Activated T-cell treated with anti-CD3 and anti-CD28 coated beads for 4 hours (primary cell): ENCODE measurements at places on chromosomes 16 and 17.

DNA sequence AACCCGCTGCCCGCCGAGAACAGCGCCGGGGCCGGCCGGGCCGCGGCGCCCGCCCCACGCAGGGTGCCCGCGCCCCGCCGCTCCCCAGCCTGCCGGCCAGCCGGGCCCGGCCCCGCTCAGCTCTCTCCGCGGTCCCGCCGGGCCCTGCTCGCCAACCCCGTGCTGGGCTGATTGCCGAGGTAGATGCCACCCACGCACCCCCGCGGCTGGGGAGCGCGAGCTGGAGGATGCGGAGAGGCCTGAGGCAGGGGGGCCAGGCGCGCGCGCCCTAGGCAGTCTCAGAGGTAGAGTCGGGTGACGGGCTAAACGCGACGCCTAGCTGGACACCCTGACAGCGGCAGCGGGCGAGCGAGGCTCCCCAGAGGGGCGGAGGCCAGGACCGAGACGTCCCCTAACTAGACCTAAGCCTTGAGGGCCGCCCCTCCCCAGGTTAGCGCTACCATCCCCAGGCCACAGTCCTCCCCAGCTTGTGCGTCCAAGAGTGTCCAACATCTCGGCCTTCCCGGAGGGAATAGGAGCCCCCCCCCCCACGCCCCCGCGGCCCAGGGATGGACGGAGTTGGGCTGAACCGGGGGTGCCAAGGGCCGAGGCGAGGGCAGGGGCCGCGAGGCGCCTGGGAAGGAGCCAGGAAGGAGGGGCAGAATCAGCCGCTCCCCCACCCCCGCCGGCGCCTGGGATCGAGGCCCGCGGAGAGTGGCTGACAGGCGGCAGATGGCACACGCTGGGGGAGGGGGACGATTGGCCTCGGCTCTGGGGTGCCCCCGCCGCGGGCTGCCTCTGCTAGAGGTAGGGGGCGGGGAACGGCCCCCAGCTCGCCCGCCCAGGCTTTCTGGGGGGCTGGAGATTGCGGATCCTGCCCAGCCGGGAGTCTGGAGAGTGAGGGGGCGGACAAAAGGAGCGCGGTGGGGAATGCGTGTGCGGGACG is 2.5 kb upstream of the ZNF423 start:
- DNase-seq, result peak; percentile 52

- no peak for DNase-seq
These were observed 34.2 kb upstream of the CCL2 start for GRCh38 chr17:34220752-34221395.

GRCh38 chr17:42183741-42184711 is 1.2 kb downstream of the HCRT start:
- peak; percentile 62 for DNase-seq

DNA sequence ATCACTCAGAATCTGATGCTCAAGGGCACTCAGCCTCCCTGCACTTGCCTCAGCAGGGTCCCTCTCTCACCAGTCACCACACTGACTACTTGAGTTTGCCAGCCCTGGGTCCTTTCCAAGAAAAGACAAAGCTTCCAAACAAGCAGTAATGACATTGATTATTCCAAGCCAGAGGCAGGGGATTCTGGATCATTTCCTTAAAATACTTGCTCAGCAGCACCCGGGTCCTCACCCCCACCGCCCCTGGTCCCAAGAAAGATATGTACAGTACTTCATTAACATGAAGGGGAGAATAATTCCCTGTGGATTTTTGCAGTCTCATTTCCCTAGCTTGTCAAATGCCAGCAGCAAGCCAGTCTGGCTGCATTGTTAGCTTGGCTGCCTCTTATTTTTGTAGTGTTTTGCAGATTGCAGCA is 83.2 kb upstream of the GNAO1 start:
- DNase-seq, result no peak

- DNase-seq, result no peak
These were observed 59.5 kb downstream of the CHD9NB start for GRCh38 chr16:52993179-52993578.

GRCh38 chr17:16462070-16462864 is 29.7 kb downstream of the LRRC75A start:
- no peak for DNase-seq

- DNase-seq, result no peak
These were observed 27.2 kb upstream of the IL17C start for GRCh38 chr16:88610909-88611812.

- no peak for DNase-seq
These were observed 4.8 kb downstream of the CIAO3 start for GRCh38 chr16:735982-736453.

DNA sequence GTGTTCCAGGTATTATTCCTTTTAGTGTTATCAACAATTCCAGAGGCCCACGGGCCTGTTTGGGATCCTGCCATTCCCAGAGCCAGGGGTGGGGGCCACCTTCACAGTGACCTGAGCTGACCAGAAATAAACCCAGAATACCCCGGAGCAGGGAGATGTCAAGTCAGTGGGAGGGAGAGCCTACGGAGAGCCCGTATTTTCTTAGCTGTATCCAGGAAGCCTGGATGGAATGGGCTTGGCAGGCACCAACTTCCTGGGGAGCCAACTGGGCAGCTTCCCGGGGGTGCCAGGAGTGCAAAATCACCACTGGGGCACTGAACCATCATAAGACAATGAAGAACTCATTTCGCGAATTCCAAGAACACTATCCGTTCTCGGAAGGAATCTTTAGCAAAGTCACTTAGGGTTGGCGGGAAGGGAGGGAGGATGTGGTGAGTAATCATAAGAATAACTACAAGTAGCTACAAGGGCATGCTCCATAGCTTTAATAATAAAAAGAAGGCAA is 13.2 kb upstream of the MRTFB start:
- no peak for DNase-seq

DNA sequence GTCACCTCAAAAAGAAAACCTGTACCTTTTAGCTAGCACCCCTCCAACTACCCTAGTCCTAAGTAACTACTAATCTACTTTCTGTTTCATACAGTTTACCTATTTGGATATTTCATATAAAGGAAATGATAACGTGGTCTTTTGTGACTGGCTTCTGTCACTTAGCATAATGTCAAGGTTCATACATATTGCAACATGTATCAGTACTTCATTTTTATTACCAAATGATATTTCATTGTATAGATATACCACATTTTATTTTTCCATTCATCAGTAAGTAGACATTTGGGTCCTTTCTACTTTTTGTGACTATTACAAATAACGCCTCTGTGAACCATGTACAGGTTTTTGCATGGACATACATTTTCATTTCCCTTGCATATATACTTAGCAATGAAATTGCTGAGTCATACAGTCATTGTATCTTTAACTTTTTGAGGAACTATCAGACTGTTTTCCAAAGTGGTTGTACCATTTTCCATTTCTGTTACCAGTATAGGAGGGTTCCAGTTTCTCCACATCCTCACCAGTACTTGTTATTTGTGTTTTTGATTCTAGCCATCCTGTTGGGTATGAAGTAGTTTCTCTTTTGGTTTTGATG is 23.7 kb downstream of the MOSMO start:
- DNase-seq, result no peak

GRCh38 chr16:10729104-10730048 is 14.3 kb upstream of the NUBP1 start:
- no peak for DNase-seq

GRCh38 chr17:246226-246625 is 64.8 kb upstream of the DOC2B start:
- no peak for DNase-seq

DNA sequence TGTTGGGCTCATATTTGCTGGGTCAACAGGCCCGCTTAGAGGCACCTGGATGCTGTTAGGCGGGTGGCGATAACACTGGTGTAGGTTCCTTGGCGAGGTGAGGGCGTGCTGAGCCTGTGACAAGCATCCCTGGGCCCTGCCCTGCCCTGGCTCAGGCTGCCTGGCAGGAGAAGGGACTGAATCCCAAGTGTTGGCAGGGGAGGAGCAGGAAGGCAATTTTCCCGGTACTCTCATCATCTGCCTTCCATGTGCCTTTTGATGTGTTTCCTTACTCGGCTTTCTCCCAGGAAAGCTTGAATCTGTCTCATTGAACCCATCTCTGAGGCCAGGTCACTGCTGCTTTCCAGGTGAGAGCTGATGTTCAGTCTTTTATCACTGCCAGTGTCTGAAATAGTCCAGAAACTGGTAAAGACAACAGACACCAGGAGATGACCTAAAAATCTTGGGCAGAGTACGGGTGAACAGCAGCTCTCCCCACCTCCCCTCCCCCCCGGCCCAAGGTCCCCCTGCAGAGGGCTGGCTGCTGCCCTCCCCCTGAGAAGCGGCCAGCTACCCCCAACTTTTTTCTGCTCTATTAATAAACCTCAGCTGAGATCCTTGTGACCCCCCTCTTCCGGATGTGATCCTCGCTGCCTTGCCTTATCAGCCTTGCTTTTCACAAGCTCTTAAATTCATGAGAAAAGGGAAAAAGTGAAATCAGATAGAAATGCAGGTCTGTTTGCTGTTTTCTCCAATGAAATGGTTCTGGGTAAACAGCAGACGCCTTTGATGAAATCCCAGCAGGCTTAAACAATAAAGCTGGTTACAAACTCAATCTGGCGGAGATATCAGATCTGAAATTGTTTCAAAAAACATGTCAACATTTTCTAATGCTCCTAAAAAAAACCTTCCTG is 29.0 kb downstream of the RTN4RL1 start:
- no peak for DNase-seq

GRCh38 chr17:1484676-1485422 is 7.6 kb downstream of the MYO1C start:
- no peak for DNase-seq

DNA sequence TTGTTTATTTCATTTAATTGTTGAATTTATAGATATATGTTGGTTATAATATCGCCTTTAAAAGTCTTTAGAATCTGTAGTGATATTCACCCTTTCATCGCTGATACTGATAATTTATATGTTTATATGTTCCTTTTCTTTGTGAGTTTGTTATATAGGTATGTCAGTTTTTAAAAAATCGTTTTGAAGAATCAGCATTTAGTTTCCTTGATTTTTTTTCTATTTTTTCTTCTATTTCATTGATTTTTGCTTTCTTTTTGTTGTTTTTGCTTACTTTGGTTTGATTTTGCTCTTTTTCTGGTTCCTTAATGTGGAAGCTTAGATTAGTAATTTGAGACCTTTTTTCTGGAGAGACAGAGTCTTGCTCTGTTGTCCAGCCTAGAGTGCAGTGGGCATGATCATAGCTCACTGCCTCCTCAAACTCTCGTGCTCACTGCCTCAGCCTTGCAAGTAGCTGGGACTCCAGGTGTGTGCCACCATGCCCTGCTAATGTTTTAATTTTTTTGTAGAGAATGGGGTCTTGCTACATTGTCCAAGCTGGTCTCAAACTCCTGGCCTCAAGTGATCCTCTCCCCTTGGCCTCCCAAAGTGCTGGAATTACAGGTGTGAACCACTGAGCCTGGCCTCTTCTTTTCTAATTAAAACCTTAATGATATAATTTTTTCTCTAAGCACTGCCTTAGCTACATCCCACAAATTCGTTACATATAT is 7.5 kb downstream of the IST1 start:
- DNase-seq, result no peak

DNA sequence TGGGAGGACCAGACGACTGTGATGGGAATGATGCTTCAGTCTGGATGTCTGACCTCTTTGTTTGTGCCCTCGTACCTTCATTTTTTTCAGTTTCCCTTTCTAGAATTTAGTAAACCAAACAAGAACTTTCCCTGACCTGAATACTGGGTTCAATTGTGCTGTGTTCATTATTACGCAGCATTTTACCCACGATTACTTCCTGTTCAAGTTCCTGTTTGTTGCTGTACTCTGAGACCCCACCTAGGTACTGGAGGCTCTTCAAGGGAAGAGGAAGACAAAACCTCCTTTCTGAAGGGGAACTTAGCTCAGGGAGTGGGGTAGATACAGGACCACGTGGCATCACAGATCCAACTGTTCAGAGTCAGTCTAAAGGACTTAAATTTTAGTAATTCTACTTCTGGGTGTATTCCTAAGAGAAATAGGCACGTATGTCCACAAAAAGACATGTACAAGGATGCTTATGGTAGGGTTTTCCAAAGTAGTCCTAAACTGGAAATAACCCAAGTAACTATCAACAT is 9.2 kb upstream of the PRKCB start:
- no peak for DNase-seq
